ENCODE measurements at places on chromosomes 5 and 9.

DNA sequence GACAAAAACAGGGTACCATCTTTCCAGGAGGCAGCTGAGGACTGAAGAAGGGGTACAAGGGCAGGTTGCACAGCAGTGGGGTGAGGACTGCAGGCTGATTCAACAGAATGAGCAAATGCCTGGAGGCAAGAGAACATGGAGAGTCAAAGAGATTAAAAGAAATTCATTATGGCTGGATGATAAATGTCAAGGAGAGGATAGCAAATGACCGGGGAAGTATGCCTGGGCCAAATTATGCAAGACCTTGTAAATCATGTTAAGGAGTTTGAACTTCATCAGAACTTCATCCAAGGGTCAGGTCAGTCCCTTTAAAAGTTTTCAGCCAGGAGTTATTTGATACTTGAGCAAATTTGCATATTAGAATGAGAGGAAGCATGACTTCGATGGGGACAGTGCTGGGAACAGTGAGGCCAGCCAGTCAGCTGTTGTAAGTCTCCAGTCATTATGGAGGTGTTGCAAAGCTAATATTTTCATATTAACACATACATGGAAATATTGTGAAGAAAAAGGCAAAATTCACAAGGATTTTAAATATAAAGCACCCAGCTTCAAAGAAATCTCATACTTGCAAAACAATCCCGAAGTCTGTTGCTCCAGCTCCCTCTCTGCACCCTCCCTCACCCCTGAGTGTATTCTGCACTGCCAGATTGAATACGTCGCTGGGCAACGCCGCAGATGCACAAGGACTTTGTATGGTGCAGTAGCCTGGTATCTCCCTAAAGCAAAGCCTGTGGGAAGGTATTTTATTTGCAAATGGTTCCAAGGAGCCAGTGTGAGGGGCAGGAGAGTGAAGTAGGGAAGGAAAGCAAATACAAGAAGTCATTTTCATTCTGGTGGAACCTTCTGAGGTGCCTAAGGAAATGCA lies 509.8 kb upstream of the TLE4 start:
- H3K4me3 ChIP-seq: no peak overlapping the region
- no peaks in the 10 kb centered on the region for H3K36me3 ChIP-seq
- no peak for DNase-seq

- no peak overlapping the region for H3K4me3 ChIP-seq
- H3K27ac ChIP-seq: no peak overlapping the region
- H3K27me3 ChIP-seq: no peaks in the 10 kb centered on the region
- H3K4me1 ChIP-seq: peaks cover 28% of the 10 kb centered on the region
- no peaks in the 10 kb centered on the region for H3K36me3 ChIP-seq
These were observed 17.6 kb downstream of the DCANP1 start for GRCh38 chr5:135429301-135430134.

- H3K27me3 ChIP-seq: peaks cover 2% of the 10 kb centered on the region
- H3K27ac ChIP-seq: no peak overlapping the region
- H3K4me1 ChIP-seq: no peaks in the 10 kb centered on the region
- H3K4me3 ChIP-seq: no peak overlapping the region
- H3K36me3 ChIP-seq: no peaks in the 10 kb centered on the region
- no peak for DNase-seq
These were observed 71.6 kb upstream of the XPA start for GRCh38 chr9:97768746-97769145.

DNA sequence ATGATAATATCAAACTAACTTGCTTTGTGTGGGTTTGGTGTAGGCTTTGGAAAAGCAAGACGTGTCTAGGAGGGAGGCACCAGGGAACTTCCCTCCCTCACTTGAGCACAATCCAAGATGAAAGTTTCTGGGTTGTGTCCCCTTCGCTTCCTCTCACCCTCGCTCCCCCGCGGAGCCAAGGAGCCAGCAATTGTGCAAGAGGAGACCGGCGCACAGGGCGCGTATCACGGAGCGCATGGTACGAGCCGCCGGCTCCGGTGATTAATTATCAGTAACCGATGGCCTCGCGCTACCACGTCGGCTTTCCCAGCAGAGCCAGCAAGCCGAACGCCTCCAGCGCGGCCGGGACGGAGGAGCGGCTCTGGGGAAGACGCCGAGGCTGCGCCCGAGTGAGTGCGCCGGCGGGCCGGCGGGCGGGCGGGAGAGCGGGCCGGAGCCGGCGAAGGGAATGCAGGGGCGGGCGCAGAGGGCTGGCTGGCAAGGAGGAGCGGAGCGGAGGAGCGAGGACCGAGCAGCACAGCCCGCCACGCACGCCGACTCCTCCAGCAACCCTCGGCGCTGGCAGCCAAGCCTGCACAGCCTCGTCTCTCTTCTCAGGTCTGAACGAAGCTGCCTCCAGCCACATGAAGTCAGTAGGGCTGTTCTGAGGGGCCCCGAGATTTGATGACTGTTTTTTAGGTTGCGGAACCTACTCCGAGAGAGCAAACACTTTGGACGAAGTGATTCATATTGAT lies 143.6 kb downstream of the BNC2 start:
- no peaks in the 10 kb centered on the region for H3K36me3 ChIP-seq
- H3K4me1 ChIP-seq: no peaks in the 10 kb centered on the region
- no peak overlapping the region for H3K4me3 ChIP-seq
- H3K27ac ChIP-seq: no peak overlapping the region
- peaks cover 19% of the 10 kb centered on the region for H3K27me3 ChIP-seq

- H3K36me3 ChIP-seq: peaks cover 8% of the 10 kb centered on the region
- DNase-seq: no peak
- no peak overlapping the region for H3K4me3 ChIP-seq
- H3K4me1 ChIP-seq: no peaks in the 10 kb centered on the region
These were observed 48.4 kb downstream of the STX17 start for GRCh38 chr9:99954819-99955218.

DNA sequence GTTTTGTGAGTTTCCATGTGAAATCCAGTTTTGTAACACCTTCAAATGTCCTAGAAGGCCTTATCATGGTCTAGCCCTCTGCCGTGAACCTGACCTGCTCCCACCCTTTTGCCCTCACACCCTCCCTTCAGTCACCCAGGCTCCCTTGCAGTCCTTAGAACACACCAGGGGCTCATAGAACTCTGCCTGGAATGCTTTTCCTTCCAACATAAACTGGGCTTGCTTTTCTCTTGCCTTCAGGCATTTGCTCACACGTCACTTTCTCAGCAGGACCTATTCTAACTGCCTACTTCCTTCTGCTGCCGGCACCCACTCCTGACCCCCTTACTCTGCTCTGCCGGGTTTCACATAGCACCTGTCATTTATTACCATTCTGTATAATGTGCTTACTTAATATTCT lies 111.9 kb downstream of the PDE8B start:
- no peaks in the 10 kb centered on the region for H3K27me3 ChIP-seq
- H3K27ac ChIP-seq: no peak overlapping the region
- no peak overlapping the region for H3K4me3 ChIP-seq
- no peaks in the 10 kb centered on the region for H3K4me1 ChIP-seq
- no peak for DNase-seq

- no peaks in the 10 kb centered on the region for H3K27me3 ChIP-seq
- no peak overlapping the region for H3K4me3 ChIP-seq
- H3K27ac ChIP-seq: no peak overlapping the region
- no peaks in the 10 kb centered on the region for H3K4me1 ChIP-seq
These were observed 407.0 kb upstream of the KLF4 start for GRCh38 chr9:107896544-107896943.

DNA sequence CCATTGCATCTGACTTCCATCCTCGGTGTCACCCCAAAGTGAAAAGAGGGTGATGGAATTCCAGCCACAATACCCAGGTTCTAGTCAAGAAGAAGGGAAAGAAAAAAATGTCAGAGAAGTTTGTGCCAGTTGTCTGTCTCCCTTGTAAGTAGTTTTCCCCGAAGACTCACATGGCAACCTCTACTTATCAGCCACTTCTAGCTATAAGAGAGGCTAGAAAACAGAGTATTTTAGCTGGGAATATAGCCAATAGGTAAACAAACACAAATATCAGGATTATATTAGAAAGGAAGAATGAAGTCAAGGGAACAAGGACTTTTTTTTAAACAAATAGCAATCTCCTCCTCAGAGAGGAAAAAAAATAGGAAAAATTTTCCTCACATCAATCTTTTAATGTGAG lies 12.2 kb upstream of the ISL1 start:
- no peaks in the 10 kb centered on the region for H3K4me1 ChIP-seq
- H3K27ac ChIP-seq: no peak overlapping the region
- no peak for DNase-seq
- no peak overlapping the region for H3K4me3 ChIP-seq
- H3K27me3 ChIP-seq: no peaks in the 10 kb centered on the region

- no peak for DNase-seq
- no peak overlapping the region for H3K4me3 ChIP-seq
- H3K27ac ChIP-seq: no peak overlapping the region
- H3K36me3 ChIP-seq: no peaks in the 10 kb centered on the region
- no peaks in the 10 kb centered on the region for H3K4me1 ChIP-seq
These were observed 218.7 kb downstream of the TRPM3 start for GRCh38 chr9:70902692-70903131.

DNA sequence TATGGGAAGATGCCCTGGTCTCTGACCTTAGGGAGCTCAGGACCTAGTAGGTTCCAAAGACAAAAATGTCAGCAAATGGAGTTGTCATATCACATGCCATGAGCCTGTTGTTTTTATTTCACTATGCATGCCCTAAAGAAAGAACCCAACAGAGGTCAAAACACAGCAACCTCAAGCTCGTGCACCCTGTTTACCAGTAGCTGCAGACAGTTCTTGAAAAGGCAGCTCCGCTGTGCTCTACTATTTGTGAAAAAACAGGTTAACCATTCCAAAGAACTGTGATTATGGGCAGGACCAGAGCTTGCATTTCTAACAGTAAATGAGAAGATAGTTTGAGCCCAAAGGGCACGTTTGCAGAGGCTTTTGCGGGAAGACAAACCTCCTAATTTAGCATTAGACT lies 22.8 kb downstream of the ITK start:
- H3K4me3 ChIP-seq: no peak overlapping the region
- H3K36me3 ChIP-seq: peaks cover 64% of the 10 kb centered on the region
- H3K27me3 ChIP-seq: no peaks in the 10 kb centered on the region
- H3K27ac ChIP-seq: no peak overlapping the region
- H3K4me1 ChIP-seq: no peaks in the 10 kb centered on the region
- no peak for DNase-seq

DNA sequence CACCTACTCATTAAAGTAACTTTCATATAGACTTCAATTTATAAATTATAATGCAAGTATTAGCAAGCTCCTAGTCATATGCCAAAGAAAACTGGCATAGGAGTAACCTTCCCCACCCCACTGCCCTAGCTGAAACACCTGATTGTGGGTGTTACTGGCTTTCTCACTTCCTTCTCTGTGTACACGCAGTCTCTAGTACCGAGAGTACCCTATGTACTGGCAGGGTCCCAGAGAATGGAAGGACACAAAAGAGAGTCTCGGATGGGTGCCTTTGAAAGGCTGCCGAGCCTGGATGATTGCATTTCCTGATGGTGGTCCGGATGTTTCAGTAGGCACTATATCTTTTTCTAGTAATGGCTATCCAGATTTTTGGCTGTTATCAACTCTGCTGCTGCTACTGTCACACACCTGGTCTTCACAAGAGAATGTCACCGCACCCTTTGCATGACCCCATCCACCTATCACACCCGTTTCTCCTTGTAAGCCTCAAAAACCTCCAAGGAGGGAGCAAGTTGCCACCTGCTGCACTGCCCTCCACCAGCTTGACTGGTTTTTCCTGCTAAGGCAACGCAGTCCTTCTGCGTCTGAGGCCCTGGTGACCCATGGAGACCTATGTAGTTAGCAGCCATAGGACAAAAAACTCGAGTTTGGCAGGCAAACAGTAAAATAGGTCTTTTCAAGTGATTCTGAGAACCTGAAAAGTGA lies 53.8 kb upstream of the CLINT1 start:
- H3K27me3 ChIP-seq: no peaks in the 10 kb centered on the region
- peaks cover 9% of the 10 kb centered on the region for H3K4me1 ChIP-seq
- no peak overlapping the region for H3K4me3 ChIP-seq
- no peaks in the 10 kb centered on the region for H3K36me3 ChIP-seq
- DNase-seq: no peak

GRCh38 chr9:14428781-14429230 lies 114.9 kb upstream of the NFIB start:
- no peaks in the 10 kb centered on the region for H3K4me1 ChIP-seq
- H3K27me3 ChIP-seq: no peaks in the 10 kb centered on the region
- no peak overlapping the region for H3K4me3 ChIP-seq
- no peaks in the 10 kb centered on the region for H3K36me3 ChIP-seq
- peak; percentile 44 for DNase-seq

GRCh38 chr9:29750062-29750461 lies 2176.8 kb upstream of the C9orf72 start:
- H3K4me1 ChIP-seq: no peaks in the 10 kb centered on the region
- no peaks in the 10 kb centered on the region for H3K27me3 ChIP-seq
- no peaks in the 10 kb centered on the region for H3K36me3 ChIP-seq
- DNase-seq: no peak
- H3K27ac ChIP-seq: no peak overlapping the region

- H3K4me1 ChIP-seq: no peaks in the 10 kb centered on the region
- H3K4me3 ChIP-seq: no peak overlapping the region
- no peak overlapping the region for H3K27ac ChIP-seq
These were observed 27.6 kb downstream of the TRPC7 start for GRCh38 chr5:136337788-136338187.

DNA sequence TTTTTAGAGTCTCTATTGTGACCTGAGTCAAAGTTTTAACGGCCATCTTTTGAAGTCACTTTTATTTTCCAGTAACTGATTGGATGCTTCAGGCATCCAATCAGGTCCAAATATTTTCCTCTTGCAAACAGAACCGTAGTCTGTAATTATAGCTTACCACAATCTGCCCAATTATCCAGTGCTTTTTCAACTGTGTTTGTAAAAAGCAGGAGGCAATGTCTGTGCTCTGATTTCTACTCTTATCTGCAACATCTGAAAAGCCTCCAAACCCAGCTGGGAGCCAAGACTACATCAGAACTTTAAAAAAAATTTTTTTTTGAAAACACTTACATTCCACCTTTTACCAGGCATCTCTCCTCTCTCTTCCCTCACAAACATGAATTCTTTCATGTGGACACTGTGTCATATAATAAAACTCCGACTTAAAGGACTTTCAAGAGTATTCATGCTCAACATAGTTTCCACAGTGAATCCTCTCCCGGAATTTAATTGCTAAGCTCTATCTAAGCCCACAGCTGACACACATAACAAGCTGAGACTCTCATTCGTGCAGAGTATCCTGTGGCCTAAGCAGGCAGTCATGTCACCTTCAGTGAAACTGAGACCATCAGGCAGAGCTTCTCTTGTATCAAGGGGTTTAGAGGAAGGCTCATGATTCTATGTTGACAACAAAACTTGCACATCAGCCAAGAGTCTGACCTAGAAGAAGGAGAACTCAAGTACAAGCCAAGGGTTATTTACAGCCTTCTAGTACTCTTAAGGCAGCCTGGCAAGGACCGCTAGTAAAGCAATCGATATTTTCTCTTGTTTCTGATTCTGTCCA lies 272.7 kb downstream of the TLE1 start:
- no peak for DNase-seq
- no peak overlapping the region for H3K27ac ChIP-seq
- no peak overlapping the region for H3K4me3 ChIP-seq

- H3K27ac ChIP-seq: no peak overlapping the region
- H3K36me3 ChIP-seq: peaks cover 99% of the 10 kb centered on the region
- DNase-seq: no peak
- H3K27me3 ChIP-seq: no peaks in the 10 kb centered on the region
These were observed 54.7 kb downstream of the MACROH2A1 start for GRCh38 chr5:135344349-135344748.

- H3K36me3 ChIP-seq: no peaks in the 10 kb centered on the region
- no peak overlapping the region for H3K4me3 ChIP-seq
- no peaks in the 10 kb centered on the region for H3K4me1 ChIP-seq
- no peak overlapping the region for H3K27ac ChIP-seq
- DNase-seq: no peak
- H3K27me3 ChIP-seq: peaks cover 4% of the 10 kb centered on the region
These were observed 64.5 kb downstream of the EPB41L4B start for GRCh38 chr9:109256336-109256735.

- no peaks in the 10 kb centered on the region for H3K4me1 ChIP-seq
- no peak overlapping the region for H3K4me3 ChIP-seq
- no peaks in the 10 kb centered on the region for H3K36me3 ChIP-seq
- peaks cover 9% of the 10 kb centered on the region for H3K27me3 ChIP-seq
These were observed 94.9 kb downstream of the PCDH1 start for GRCh38 chr5:141783005-141783946.

Measured in DND-41 (cell line).